Renal cortical epithelial cell (primary cell): ENCODE measurements at places on chromosomes 1 and 21.

GRCh38 chr1:12600880-12601633 is 17.0 kb downstream of the DHRS3 start:
- DNase-seq, result no peak

GRCh38 chr21:34959607-34960006 is 89.5 kb downstream of the RUNX1 start:
- DNase-seq, result no peak

DNA sequence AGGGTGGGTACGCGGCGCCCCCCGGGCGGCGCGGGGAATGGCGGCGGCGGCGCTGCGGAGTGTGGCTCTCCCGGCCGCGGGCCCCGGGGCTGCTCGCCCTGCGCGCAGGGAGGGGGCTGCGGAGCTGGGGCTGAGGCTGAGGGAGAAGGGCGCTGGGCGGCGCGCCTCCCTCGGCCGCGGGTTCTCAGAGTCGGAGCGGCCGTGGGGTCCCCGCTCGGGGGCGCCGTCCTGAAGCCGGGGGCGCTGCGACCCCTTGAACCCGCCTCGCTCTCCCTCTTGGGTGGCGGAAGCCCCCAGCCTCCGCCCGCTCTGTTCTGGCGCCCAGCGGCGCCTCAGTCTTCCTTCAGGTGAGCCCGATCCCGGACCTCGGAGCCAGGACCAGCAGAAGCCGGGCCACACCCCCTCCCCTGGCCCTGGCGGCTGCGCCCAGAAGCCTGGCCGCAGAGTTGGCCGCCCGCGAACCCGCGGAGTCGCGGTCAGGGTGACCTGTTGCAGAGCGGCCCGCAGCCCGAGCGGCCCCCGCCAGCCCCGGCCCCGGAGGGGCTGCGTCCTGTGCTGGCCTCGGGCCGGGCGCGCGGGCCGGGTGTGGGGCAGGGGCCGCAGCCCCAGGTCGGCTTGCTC is 532 bp downstream of the RALGPS2 start:
- DNase-seq, result no peak

DNA sequence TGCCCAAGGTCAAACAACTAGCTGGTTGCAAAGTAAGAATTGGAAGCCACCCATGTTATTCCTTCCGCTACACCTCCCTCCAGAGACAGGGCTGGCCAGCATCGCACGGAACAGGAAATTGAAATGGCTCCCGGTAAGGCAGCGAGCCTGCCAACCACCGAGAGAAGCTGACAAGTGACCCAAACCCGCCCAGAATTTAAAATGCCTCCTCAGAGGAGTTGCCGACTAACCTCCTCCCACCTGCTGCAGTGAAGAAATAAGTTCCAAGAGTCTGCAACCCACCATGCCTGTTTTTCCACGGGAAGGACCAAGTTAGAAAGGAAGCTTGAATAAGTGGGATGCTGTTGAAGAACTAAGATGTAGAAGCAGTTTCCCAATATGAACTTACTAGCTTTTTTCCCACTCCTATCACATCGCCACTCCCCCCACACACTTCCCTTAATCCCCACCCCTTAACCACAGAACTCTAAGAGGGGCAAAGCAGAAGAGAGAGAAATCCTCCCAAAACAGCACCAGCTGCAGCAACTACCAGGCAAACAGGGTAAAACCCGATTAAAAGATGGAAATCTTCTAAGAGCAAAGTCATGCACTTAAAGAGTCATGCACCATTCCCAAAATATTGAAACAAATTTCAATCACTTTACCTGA is 78.6 kb downstream of the TIAM1 start:
- DNase-seq, result no peak

- DNase-seq, result no peak
These were observed 263.2 kb downstream of the PCP4 start for GRCh38 chr21:40130476-40130875.

DNA sequence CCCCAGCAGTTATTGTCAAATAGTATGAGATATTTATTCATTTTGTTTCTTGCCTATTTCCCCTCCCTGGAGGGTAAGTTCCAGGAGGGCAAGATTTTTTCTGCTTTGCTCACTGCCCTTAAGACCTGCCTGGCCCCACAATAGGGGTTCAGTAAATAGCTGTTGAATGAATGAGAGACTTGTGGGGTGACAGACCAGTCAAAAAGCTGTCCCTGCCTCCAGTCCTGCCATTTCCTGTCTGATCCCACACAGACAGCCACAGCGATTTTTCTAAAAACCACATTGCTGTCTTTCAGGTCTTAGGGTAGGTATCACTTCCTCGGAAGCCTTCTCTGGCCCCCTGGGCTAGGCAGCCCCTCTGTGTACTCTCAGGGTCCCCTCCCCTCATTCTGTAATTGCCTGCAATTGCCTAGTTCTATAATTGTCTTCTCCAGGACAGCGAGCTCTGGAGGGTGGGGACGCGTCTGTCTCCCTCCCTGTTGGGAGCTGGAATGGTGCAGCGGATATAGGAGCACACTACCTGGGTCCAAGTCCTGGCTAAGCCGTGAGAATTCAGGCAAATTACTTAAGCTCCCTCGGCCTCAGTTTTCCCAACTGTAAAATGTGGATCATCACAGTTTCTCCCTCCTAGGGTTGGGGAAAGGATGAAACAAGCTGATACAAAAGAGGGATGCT is 1.8 kb upstream of the EXTL1 start:
- DNase-seq, result no peak
